Stimulated activated CD8-positive, alpha-beta memory T cell treated with anti-CD3 and anti-CD28 coated beads, Interleukin-15, amount 100 ng/mL, for 48 hours (primary cell): ENCODE measurements at places on chromosomes 3 and 15.

- DNase-seq, result no peak
Observed at GRCh38 chr3:196166741-196167140, 44.5 kb downstream of the ZDHHC19 start.

- DNase-seq, result no peak
Observed at GRCh38 chr3:73603762-73604171, 21.0 kb downstream of the PDZRN3 start.

- DNase-seq, result no peak
Observed at GRCh38 chr3:144590854-144591253, 619.2 kb downstream of the DIPK2A start.

DNA sequence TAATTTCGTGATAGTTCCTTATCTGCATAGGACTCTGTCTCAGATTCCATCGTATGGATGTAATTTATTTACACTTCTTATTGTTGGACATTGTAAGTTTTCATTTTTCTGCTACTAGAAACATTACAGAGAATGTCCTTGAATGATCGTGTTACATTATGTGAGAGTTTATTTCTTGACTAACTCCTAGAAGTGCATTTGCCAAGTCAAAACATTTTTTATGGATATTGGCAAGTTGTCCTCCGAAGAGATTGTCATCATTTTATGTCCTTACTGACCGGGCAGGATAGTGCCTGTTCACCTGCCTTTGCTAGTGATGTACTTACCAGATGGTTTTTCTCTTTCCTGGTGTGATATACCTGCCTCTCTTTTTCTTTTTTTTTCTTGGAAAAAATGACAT, 13.4 kb downstream of the ASB7 start:
- no peak for DNase-seq

DNA sequence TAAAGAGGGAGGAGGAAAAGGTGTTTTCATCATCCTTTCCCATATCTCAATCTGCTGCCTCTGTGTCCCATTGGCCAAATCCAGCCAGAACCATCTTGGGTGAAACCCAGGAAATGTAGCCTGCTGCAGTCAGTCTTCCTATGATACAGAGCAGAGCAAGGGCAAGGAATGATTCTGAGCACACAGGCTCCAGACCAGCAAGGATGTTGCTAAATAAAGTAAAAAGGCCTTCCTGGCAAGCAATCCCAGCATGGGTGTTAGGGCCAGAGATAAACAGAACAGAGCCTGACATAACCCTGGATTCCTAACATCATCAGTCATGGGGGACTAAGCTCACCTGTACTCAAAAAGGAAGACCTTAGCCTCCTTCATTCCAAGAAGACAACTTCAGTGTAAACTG, 90.7 kb upstream of the AGTR1 start:
- no peak for DNase-seq

GRCh38 chr15:65553691-65554090, 23.4 kb downstream of the HACD3 start:
- no peak for DNase-seq

DNA sequence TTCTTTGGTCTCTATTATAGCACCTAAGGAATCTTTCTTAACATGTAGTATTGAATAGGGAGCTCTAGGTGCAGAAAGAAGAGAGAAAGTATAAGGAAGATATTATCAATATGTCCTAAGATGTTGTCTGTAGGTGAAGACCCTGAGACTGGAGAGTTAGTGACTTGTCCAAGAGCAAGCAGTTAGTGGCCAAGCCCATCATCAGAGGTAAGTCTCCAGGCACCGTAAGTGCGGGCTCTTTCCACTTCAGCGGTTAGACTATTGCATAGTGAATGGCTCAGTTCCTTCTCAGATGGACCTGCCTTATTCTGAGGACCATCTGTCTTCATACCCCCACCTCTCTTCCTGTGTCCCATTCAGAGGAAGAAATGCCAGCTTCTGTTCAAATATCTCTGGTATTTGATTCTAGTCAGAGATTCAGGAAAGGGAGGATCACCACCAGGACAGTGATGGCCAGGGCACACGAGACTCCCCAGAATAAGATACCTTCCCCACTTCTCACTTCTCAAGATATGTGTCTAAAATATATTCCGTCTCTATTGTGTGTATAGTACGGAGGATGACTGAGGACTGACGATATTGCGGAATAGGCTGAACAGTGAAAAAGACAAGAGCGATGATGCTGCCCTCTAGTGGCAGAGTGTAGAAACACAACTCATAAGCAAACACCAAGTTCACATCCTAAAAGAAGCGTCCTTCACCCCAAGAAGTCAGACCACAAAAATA, 19.1 kb upstream of the ADGRG7 start:
- DNase-seq, result peak; percentile 21

- no peak for DNase-seq
Observed at GRCh38 chr15:79872358-79873017, 24.3 kb downstream of the MTHFS start.

- DNase-seq, result no peak
Observed at GRCh38 chr3:10729439-10729838, 86.6 kb upstream of the SLC6A11 start.

- DNase-seq, result no peak
Observed at GRCh38 chr15:80991421-80991820, 1.8 kb upstream of the MESD start.

- DNase-seq, result no peak
Observed at GRCh38 chr3:6326771-6327170, 534.1 kb upstream of the GRM7 start.

- DNase-seq, result no peak
Observed at GRCh38 chr3:185881926-185882325, 55.9 kb downstream of the TRA2B start.

GRCh38 chr15:69895202-69895601, 202.5 kb downstream of the TLE3 start:
- DNase-seq, result no peak

GRCh38 chr3:52038227-52038626, 18.1 kb downstream of the DUSP7 start:
- no peak for DNase-seq

GRCh38 chr3:58633157-58633865, 33.3 kb downstream of the FAM3D start:
- DNase-seq, result no peak

DNA sequence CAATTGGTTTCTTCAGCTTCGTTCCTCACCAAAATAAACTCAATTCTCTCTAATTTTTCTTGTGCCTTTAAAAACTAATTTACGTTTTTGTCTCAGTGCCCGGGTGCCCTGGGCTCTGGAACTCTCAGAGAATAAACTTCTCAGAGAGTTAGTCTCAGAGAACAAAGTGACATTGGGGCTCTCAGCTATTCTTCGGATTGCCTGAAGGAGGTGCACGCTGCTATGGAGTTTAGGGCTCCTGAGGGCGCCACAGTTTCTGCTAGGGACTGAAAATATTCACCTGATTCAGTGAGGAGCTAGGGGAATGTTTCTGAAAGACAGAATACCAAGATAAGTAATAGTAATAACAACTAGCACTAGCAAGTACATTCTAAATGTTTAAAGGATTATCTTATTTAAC, 22.7 kb downstream of the ZIC4 start:
- DNase-seq, result no peak

- peak; percentile 27 for DNase-seq
Observed at GRCh38 chr3:141795276-141795675, 32.1 kb downstream of the GRK7 start.

GRCh38 chr3:187434524-187434923, 66.3 kb downstream of the RTP4 start:
- DNase-seq, result no peak

- DNase-seq, result no peak
Observed at GRCh38 chr3:194092881-194093301, 43.1 kb upstream of the HES1 start.

GRCh38 chr15:41689834-41690233, 29.6 kb downstream of the MGA start:
- DNase-seq, result no peak

GRCh38 chr15:60970246-60971170, 258.6 kb downstream of the RORA start:
- no peak for DNase-seq

DNA sequence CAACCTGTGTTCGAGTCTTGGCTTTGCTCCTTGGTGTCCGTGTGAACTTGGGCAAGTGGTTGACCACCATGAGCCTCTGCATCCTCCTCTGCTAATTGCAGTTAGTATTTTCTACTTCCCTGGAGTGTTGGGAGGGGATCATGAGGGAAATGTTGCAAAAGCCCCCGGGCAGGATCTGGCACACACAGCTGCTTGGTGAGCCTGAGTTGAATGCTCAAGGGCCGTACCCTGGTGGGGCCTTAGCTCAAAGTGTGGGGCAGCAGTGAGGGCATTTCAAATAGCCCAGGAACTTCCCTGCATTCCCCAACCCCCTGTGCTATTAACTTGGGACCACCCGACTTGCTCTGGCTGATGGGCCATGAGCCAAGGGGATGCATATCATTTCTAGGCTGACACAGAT, 94.9 kb upstream of the SLC6A11 start:
- no peak for DNase-seq

- no peak for DNase-seq
Observed at GRCh38 chr15:26804063-26804804, 31.4 kb upstream of the GABRB3 start.
